ENCODE measurements at places on chromosomes 11 and 22.

DNA sequence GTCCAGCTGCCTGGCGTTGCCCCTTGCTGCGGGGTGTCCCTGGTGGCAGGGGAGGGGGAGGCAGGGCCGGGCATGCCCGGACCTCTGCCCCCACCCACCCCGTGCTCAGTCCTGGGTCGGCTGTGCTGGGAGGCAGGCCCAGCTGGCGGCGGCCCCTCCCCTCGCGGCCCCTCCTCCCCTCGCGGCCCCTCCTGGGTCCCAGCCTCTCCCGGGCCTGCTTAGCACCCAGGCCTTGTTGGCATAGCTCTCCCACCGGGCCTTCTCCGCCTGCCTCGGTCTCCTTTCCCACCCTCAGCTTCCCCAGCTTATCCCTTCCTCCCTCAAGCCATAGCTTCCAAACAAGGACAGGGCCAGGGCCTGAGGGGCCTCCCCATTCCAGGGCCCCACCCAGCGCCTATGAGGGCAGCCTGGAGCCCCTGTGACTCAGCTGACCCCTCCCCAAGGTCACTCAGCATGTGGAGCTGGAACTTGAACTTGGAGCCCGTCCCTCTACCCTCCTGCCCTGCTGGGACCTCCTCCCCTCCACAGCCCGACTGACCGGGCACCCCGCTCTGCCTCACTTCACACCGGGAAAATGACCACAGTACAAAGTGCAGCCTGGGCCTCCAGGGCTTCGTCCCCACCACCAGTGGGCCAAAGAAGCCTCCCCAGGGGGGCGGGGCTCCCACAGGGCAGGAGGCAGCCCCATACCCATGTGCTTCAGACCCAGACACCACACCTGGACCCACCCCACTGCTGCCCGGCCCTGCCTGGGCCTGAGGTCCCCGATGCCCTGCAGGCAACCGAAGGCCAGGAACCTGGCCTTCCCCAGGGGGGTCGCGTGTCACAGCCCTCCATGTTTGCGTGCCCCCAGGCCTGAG is 1.2 kb downstream of the EPS8L2 start:
- DNase-seq: no peak

DNA sequence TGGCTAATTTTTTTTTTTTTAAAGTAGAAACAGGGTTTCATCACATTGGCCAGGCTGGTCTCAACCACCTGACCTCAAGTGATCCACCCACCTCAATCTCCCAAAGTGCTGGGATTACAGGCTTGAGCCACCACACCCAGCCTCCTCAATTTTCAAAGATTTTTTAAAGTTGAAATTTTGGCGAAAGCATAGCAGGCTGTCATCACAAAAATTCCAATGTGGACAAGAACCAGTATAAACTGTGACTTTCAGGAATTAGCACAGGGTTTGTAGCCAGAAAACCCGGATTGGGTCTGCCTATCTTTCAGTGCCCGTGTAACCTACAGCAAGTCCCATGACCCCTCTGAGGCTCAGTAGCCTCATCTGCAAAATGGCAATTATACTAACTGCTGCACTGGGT is 80.2 kb downstream of the SGSM3 start:
- DNase-seq: no peak

GRCh38 chr11:73243093-73243485 is 25.0 kb downstream of the P2RY2 start:
- no peak for DNase-seq

- DNase-seq: no peak
Observed at GRCh38 chr11:134038897-134039470, 29.9 kb upstream of the JAM3 start.

DNA sequence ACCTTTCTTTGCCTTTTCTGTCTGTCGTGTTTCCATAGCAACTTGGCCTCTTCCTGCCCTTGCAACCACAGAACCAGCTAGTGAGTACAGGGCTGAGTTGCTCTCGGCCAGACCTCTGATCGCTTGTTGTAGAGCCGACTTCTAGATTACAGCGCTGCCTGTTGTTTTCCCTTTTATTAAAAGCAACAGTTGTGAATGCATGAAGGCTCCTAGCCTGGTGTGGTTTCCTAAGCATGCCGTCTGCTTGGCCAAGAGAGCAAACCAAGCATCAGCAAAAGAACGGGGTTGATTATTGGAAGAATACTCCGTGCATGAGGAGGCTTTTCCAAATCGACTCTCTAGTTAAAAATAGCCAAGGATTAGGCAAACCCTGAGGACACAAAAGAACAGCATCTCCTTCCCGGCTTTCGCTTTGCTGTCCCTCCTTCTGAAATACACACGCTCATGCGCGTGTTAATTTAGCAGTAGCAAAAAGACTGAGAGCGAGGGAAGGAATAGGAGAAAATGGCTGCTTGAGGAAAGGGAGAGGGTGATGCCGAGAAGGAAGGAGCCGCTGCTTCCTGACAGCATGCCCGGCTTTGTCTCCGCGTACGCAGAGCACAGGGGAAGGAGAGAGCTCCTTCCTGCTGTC is 71.5 kb upstream of the TTC12 start:
- no peak for DNase-seq

DNA sequence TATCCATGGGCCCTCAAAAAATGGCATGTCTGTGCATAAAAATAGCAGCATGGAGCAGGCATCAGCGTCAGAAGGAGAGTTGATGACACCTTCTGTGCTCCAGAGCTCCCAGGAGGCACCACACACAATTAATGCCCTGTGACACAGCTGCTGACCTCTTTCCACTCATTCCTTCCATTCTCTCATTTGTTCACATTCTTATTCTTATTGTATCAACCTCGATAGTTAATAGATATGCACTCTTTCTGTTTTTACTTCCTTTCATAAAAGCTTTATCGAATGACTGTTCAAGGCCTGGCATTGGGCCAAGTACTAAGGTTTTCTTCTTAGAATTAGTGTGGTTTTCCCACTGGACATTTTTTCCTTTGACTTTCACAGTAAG is 266.0 kb upstream of the MTNR1B start:
- no peak for DNase-seq

DNA sequence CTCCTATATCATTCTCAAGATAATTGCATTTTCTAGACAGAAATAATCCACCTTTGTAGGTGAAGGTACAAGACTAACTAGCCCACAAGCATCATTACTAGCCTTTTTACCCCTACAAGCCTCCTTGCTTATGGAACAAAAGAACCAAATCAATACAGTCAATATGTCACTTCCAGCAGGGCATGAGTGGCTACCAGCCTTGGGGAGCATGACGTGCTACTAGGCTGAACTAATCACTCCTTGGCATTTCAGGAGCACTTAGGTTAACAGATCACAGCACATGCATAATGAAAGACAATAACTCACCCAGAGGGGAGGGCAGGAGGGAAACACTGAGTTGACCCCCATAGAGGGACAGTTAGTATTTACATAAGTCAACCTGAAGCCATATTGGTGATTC is 2.7 kb downstream of the DRD2 start:
- DNase-seq: no peak
